ENCODE measurements at places on chromosomes 6 and 20.

DNA sequence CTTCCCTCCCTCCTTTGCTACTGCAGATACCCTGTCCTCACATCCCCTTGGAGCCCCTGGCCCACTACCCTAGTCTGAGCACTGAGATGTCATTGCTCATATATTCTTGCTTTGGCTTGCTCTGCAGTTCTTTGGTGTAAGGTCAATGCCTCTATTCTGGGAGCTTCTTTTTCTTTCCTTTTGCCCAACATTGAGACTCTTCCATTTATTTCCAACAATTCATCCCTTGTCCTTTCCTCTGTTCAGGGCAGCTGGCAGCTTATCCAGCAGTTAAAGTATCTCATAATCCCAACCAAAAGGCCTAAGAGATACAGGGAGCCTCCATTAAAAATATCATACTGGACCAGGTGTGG, 23.6 kb downstream of the L3MBTL1 start:
- DNase-seq = no peak

DNA sequence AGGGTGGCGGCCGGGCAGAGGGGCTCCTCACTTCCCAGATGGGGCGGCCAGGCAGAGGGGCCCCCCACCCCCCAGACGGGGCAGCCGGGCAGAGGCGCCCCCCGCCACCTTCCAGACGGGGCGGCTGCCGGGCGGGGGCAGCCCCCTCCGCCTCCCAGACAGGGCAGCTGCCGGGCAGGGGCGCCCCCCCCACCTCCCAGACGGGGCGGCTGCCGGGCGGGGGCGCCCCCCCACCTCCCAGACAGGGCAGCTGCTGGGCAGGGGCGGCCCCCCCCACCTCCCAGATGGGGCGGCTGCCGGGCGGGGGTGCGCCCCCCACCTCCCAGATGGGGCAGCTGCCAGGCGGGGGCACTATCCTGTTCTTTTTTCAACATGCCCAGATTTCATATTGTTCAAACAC, 78.2 kb upstream of the DST start:
- DNase-seq = no peak

GRCh38 chr6:9766240-9766915, 648.5 kb downstream of the TFAP2A start:
- no peak for DNase-seq

GRCh38 chr6:81166770-81167169, 585.7 kb downstream of the TENT5A start:
- peak; percentile 3 for DNase-seq

DNA sequence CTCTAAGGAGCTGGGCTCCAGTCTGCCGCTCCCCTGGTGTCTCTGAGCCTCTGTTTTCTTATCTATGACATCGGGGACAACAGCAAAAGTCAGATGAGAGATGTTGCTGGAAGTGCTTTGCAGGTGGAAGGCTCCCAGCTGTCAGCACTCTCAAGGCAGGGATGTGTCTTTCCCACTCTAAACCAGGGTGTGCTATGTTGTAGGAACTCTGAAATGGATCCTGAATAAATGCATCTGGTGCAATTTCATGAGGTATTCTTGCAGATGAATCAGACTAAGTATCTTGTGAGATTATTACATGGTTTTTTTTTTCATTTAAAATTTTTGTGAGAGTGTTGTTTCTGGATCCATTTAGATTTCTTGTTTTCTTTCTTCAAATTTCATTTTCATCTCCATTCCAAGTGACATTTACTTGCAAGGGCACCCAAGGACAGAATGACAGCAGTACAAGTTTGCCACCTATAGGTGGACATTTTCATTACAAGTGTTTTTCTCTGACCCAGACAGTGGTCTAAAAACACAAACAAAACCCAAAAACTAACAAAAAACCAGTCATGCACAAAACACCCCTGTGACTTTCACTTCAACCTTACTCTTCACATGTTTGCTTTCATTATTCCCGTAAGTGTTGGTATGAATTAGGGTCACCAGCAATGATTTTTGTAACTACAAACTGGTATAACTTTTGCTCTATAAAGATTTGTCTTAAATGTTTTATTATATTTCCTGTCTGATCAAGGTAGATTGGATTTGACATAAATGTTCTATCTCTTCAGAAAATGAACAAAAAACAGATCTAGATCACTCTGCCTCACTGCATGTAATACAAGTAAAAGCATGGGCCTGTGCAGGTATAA, 14.7 kb upstream of the SIM1 start:
- DNase-seq = peak; percentile 61

GRCh38 chr6:108982154-108983113, 112.2 kb downstream of the SESN1 start:
- no peak for DNase-seq

DNA sequence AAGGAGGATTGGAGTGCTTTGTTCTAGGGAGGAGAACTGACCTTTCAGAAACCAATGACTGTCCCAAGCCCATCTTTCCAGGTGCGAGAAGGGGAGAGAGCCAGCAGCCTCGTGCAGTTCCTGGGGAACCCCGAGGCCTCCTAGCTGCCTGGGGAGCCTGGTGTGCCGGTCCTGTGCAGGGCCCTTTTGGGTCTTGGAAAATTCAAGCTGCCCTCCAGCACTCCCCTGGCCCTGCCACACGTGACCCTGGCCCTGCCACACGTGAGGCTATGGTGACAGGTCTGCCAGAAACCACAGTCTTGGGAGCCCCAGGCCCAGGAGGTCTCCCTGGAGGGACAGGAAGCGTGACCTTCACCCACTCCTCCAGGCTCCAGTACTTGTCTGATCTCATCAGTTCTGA, 15.7 kb downstream of the IP6K3 start:
- DNase-seq = no peak

DNA sequence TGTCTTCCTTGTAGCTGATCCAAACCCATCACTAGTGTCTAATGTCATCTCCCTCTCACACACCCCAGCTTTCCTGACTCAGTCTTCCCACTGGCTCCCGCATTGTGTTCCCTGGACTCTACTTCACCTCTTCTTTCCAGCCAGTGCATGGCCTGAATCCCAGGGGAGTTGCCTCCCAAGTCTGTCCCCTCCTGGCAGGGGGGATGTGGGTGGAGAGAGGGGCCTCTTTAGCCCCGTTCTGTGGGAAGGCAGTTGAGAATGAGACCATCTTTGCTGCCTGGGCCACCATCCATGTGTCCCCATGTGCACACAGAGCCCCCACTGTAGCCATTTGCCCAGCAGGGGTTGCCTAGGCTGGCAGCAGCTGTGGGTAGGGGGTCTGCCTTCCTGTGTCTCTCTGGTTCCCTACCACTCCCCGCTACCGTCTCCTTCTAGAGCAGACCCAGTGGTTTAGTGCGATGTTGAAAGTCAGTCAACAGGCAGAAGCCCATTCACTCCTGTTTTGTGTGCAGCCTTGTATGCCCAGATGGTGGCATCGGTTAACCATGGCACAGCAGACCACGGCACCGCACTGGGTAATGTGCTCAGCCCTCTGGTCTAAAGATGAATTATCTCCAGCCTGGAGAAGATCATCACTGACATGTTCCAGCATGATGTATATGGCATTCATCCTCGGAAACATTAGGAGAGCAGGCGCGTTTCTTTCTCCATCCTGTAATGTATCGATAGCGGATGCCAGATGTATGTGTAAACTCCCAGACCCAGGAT, 178.8 kb upstream of the SNX9 start:
- DNase-seq = peak; percentile 53

GRCh38 chr20:50278684-50279531, 88.3 kb downstream of the CEBPB start:
- DNase-seq = no peak

DNA sequence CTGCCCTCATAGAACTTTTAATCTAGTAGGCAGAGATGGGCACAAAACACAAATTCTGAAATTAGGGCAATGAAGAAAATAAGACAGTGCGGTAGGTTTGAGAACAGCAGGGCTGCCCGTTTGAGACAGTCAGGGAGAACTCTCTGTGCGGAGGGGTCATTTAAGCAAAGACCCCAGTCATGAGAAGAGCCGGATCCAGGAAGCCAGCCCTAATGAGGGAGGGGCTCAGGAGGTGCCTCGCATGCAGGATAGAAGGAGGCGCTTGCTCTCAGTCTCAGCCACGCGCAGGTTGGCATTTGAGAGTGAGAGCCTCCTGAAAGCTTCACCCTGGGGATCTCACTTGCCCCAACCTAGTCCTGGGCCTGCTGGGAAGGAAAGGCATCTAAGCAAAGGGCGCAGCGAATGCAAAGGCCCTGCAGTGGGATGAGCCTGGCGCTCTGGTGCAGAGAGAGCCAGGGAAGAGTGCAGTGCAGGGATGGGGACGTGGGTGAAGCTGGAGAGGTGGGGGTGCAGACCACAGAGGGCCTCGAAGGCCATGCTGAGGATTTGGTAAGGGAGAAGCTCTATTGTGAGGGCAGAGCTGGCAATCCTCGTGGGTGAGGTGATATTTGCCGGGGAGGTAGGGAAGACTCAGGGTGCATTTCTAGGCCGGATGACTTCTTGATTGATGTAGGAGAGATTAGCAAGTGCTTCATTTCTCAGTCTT, 130.0 kb upstream of the PTPN1 start:
- no peak for DNase-seq

GRCh38 chr6:156260815-156261214, 516.4 kb upstream of the ARID1B start:
- peak; percentile 43 for DNase-seq

DNA sequence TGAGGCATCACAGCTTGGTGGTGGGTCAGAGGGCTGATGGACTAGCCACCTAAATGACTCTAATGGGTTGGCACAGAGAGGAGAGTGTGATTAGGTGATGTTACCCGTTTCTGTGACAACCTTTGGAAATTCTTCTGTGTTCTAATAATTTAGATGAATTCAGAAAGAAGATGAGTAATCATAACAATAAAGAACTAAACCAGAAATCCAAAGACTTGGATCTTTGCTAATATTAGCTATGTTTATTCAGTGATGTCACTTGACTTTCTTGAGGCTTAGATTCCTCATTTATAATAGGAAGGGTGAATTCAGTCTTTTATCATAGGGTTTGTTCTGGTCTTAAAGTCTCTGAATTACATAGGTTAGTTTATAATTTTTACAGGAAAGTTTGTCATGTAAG, 19.9 kb downstream of the CRYBG1 start:
- no peak for DNase-seq

DNA sequence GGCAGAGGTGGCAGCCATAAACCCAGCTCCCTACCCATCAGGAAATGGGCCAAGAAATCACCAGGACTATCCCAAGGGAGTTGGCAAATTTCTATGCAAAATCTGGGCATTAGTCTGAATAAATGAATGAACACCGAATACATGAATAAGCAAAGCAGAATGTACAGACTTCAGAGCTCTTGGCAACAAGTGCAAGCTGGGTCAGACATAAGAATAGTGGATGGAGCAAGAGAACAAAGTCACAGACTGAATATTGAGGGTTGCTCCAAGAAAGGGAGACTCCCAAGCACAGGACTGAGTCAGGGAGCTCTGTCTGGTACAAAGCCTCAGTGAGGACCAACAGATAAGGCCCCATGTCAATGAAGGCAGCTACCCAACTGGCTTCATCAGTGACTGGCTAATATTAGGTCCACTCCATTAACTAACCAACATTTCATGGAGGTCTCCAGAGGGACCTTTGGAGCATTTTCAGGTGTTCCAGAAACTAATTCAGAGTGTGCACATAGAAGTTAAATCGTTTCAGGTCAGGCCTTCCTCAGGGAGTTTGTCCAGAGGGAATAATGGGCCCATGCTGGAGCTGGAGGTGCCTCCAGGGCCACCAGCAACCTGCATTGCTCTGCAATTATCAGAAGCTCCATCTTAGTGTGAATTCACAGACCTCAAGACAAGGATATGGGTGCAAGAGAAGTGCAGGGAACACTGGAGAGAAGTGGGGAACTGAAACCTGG, 191.5 kb upstream of the RALGAPA2 start:
- no peak for DNase-seq

DNA sequence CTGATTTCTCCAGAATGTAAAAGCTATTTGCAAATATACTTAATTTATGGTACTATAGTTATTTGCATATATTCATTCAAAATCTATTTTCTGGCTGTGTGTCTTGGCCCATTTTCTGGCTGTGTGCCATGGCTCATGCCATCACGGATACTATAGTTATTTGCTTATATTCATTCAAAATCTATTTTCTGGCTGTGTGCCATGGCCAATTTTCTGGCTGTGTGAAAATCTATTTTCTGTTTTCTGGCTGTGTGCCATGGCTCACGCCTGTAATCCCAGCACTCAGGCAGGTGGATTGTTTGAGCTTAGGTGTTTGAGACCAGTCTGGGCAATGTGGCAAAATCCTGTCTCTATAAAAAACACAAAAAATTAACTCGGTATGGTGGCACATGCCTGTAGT, 28.9 kb upstream of the RIPK1 start:
- no peak for DNase-seq

DNA sequence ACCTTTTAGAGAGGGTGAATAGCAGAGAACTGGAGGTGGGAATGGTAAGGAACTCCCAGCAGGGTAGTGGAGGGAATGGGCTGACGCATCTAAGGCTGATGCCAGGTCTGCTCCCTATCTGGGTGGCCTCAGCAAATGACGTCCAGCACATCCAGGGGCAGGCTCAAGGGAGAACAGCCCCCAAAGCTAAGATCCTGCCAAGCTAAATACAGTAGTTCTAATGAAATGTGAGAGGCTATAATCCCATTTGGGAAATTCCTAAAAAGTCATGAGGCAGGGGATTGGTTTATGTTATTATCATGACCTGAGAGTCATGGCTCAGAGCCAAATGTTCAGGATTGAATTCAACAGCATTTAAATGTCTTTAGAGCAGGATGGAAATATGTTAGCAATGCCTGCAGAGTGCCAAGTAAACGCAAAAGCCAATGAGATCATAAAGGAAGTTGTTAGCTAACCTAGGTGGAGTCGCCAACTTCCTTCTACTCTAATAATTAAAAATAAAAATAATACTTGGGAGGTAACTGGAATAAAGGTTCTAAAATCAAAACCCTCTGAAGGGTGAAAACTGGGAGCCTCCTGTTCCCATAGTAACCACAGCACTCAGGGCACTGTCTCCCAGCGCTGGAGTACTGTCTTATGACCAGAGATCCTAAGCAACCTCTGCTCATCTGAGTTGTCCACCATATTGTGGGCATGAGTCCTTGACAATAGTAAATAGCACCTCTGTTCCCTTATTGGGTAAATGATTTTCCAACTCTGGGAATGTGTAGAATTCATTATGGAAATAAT, 34.8 kb downstream of the IYD start:
- DNase-seq = peak; percentile 5

DNA sequence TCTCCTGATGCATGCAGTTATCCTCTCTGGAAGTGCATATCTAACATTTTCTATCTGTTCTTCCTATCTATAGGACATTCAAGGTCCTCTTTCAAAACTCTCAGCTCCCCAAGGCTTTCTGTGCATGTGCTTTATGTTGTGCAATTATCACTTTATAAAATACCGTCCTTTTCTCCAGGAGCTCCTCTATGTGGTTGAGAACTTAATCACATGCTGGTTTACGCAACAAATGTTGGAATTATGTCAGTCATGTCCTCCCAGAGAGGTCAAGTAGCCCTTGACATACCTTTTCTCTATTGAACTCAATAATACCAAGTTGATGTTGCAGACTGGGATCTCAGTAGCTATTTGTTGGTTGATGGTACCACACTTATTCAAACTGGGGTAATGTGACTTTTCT, 388.4 kb downstream of the BTBD3 start:
- DNase-seq = no peak

GRCh38 chr20:20237093-20237959, 130.6 kb upstream of the INSM1 start:
- DNase-seq = peak; percentile 51

Measured in common myeloid progenitor, CD34-positive (primary cell).